ENCODE measurements at places on chromosomes 1 and 21. TPM values are rescaled to one million over a fixed set of nuclear protein-coding genes. Genes with fewer than 3 reads are reported as not detected.

The SLC9C2 gene
- not detected for total RNA-seq

GRCh38 chr1:100400404-100400803 is 48.1 kb downstream of the CDC14A start:
- DNase-seq = no peak
- no peaks in the 10 kb centered on the region for H3K36me3 ChIP-seq
- peaks cover 3% of the 10 kb centered on the region for H3K4me1 ChIP-seq

GRCh38 chr21:44371596-44371995 is 18.2 kb downstream of the TRPM2 start:
- H3K4me1 ChIP-seq = peaks cover 9% of the 10 kb centered on the region
- H3K4me3 ChIP-seq = no peak overlapping the region
- H3K27me3 ChIP-seq = peaks cover 27% of the 10 kb centered on the region
- no peaks in the 10 kb centered on the region for H3K36me3 ChIP-seq
- no peak overlapping the region for H3K27ac ChIP-seq
- DNase-seq = peak; percentile 25

The TEDDM1 gene
- not detected for total RNA-seq

DNA sequence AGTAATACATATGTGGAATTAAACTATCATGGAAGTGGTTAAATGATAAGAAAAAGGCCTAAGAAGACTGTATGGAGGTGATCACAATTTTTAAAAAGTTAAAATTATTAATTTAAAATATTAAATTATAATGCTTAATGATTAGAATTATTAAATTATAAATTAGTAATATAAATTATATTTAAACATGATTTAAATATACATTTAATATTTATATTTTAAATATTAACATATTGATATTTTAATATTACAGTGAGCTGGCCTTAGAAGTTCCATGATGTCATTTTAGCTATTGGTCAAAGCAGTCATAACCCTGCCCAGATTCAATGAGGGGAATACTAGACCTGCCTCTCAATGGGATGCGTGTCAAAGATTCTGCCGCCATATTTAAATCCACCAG is 281.2 kb downstream of the PRDM2 start:
- H3K4me1 ChIP-seq = no peaks in the 10 kb centered on the region
- H3K36me3 ChIP-seq = no peaks in the 10 kb centered on the region
- H3K4me3 ChIP-seq = no peak overlapping the region
- H3K27ac ChIP-seq = no peak overlapping the region
- DNase-seq = no peak

All from chondrocyte (in vitro differentiated cells).